IMR-90 (cell line): ENCODE measurements at places on chromosomes 16 and 17.

DNA sequence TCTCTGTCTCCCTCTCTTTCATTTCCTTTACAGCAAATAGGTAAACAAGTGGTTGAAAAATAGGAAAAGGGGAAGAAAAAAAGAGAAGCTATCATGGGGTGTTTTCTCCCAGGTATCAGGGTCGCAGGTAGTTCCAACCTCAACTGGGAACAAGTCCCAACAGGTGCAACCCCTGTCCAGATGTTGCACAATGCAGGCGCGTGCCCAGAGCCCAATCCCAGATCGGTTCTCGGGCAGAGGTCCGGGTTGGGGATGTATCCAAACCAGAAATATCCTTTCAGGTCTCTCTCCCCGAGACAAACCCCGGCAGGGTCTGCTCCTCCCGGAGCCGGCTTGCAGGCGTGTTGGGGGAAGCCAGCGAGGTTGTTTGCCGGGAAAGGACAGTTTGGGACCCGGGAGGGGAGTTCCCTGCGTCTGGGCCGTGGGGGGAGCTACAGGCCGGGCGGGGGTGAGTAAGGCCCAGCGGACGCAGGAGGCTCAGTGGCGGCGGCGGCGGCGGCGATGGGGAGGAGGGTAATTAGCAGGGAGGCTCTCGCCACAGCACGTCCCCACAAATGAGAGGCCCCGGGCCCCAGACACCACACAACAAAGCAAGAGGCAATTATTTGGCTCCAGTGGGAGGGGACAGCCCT, 21.2 kb upstream of the SP6 start:
- no peak for DNase-seq

DNA sequence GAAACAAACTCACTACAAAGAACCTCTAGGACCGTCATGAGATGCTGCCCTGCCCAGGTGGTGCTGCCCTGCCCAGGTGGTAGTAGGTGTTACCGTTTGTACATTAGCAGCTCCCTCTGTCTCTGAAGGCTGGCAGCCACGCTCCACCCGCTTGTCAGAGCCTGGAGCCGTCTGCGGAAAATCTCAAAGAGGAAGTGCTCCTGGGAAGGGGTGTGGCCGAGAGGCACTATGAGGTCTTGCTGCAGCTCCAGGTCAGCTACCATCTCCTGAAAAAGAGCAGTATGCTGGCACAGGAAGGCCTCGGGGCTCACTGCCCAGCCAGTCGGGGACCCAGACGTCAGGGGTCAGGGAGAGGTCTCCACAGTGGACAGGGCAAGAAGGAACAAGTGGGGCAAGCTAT, 28.3 kb downstream of the ZNF276 start:
- DNase-seq, result no peak

DNA sequence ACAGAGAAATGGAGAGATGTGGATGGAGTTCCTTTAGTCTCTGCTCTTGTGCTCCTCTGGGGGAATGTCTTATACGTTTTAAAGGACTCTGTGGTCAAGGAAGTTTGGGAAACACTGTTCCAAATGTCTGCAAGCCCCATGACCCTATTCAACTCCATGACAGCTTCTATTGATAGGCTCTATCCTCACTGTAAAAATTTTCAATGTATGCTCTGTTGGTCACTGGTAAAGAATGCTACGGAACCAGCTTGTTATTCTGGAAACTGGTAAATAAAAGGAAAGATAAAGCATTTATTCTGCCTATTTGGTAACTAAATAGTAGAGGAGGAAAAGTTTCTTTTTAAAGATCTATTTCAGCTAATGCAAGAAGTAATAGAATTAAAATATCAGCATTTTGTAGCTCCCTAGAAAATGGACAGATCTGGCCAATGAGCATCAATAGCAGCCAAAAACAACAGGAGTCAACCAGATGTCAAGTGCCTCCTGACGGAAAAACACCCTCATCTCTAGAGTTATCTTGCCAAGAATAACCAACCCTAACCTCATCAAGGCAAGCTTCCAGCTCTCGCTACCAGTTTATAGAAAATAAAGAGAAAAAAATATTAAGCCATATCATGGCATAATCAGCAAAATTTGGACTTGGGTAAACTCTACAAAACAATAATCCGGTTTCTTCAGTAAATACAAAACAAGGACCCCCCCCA, 16.1 kb downstream of the GDE1 start:
- peak; percentile 17 for DNase-seq

- peak; percentile 59 for DNase-seq
These were observed 2.8 kb downstream of the HAGH start for GRCh38 chr16:1823821-1824220.

DNA sequence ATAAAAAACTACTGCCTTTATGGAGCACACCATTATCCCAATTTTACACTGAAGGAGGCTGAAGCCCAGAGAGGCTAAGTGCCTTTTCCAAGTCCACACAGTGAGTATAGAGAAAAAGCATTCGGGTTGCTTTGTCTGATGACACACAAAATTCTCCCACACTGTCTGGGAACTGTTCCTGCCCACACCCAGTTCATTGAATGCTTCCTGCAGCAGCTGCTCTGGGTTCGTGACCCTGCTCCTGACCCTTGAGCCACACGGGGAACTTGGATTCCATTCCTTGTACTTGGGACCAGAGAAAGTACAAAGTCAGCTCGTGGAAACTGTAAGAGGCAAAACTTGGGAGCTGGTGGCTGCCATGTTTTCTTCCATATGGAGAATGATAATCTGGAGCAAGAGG, 57.9 kb downstream of the AKAP1 start:
- DNase-seq, result no peak

GRCh38 chr16:47250983-47251382, 107.2 kb upstream of the NETO2 start:
- no peak for DNase-seq

DNA sequence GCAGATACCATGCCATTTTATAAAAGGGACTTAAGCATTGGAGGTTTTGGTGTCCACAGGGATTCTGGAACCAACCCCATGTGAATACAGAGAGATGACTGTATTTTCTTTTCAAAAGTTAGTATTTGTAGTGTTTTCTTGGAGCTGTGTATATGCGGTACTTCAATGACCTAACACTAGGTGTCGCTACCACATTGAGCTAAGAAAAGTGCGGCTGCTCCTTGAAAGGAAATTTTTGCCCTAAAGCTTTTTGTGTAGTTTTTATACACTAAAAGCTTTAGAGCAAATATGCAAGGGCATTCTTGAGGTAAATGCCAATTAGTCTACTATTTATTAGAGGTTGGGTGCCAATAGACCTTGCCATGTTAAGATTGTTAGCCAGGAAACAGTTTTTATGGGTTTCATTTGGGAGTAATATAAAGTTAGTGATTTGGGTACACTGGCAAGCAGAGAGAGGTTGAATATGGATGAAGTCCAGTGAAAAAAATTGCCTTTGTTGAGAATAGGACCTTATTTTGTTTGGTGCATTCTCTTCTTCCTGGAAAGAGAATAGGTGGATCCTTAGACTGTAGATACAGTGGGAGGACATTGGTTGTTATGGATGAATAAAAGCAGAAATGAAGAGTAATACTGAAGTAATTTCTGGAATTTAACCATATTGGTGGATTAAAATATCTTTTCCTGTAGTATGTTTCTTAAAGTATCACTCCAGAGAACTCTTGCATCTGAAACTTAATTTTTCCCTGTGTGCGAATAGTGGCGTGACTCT, 43.3 kb downstream of the BCAS3 start:
- peak; percentile 81 for DNase-seq

- DNase-seq, result no peak
These were observed 71.1 kb downstream of the DYNLRB2 start for GRCh38 chr16:80611930-80612327.

DNA sequence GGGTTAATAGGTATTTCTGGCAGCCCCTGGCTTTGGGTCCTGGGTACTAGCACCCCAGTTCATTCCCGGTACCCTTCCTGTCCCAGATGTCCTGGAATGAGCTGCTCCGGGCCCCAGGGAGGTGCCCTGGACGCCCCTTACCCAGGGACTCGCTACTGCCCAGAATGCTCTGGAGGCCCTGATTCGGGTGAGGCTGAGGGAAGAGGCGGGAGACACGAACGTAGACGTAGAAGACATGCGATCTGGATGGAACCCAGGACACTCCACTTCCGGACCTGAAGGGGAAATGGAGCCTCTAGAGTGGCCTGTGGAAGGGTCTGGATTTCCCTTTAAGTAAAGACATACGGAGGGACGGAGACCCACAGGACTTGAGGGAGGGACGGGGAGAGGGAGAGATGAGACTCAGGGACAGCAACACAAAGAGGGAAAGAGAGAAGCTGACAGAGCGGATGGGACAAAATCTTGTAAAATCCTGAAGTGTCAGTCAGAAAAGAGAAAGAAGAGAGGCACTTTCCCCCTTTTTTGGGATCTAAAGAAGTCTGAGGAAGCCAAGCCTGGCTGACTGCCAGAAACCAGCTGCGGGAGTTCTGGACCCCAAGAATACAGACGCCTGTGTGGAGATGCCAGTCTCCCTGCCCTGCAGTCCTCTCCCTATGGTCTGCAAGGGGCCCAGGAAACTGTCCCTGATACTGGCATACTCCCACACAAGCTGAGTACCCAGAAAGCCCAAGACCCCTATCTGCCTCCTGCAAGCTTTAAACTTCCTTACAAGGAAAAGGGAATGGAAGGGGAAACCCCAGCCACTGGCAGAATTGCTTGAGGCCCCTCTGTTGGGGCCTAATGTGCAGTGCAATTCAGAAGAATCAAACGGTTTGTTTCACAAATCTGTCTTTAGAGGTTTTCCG, 1.0 kb upstream of the HOXB13 start:
- no peak for DNase-seq

- no peak for DNase-seq
These were observed 4.4 kb downstream of the COPRS start for GRCh38 chr17:31854672-31855071.

DNA sequence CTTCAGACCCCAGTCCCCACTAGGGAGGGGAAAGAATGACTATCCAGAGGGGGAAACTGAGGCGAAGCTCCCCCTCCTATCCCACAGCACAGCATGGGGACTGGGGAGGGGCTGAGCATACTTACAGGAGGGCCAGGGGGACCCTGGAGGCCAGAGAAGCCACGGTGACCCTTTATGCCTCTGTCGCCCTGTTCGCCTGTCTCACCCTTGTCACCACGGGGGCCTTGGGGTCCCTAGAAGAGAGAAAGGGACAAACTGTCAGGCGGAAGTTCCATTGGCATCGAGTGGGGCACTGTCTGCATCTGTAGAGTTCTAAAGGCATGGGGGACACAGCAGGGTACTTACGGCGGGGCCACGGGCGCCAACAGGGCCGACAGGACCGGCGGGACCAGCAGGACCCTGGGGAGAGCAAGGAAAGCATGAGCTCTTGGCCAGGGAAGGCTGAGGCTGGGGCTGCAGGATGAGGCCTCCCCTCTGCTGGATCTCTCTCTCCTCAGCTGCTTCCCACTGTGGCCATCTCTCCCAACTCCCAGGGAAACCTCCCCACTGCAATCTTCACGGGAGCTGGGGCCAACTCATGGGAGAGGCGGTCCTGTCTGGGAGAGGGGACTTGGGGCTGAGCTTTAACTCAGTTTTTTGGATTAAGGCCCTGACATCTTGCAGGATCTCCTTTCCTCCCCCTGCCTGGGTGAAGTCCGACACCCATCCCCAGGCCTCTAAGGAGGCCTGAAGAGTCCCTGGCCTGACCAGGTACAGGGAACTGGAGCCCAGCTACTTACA, 13.5 kb downstream of the COL1A1 start:
- DNase-seq, result peak; percentile 81

GRCh38 chr16:55301385-55302008, 22.5 kb upstream of the IRX6 start:
- no peak for DNase-seq

- peak; percentile 85 for DNase-seq
These were observed 3.9 kb upstream of the NLRC5 start for GRCh38 chr16:56985288-56985961.

DNA sequence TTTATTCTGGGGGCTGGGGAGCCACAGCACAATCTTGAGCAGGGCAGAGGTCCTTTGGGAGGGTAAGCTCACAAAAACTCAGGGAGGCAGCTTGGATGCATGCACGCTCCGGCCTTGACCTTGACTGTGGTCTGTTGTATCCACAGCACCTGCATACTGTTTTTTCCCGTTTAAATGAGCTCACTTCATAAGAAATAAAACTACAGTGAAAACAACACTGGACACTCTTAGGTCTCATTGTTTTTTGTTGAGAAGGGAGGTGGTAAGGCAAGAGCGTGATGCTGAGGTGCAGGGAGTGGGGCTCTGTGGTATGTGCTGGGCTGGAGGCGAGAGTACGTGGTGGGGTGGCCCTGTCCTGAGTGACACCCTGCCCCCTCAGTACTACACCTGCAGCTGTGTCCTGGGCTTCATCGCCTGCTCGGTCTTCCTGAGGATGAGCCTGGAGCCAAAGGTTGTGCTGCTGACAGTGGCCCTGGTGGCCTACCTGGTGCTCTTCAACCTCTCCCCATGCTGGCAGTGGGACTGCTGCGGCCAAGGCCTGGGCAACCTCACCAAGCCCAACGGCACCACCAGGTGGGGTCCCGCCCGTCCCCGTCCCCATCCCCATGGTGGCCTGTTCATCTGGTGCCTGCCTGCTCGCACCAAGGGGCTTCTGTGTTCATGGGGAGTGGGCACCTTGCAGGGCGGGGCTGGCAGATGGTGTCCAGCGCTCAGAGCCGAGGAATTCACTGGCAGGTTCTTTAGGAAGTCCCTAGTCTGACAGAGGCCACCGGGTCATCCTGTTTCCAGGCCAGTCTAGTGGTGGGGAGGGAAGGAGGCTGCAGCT, 44.2 kb downstream of the ADCY7 start:
- no peak for DNase-seq

GRCh38 chr17:36705283-36705795, 104.0 kb downstream of the MRM1 start:
- DNase-seq, result no peak

GRCh38 chr17:71447644-71448043, 673.2 kb upstream of the SOX9 start:
- no peak for DNase-seq

DNA sequence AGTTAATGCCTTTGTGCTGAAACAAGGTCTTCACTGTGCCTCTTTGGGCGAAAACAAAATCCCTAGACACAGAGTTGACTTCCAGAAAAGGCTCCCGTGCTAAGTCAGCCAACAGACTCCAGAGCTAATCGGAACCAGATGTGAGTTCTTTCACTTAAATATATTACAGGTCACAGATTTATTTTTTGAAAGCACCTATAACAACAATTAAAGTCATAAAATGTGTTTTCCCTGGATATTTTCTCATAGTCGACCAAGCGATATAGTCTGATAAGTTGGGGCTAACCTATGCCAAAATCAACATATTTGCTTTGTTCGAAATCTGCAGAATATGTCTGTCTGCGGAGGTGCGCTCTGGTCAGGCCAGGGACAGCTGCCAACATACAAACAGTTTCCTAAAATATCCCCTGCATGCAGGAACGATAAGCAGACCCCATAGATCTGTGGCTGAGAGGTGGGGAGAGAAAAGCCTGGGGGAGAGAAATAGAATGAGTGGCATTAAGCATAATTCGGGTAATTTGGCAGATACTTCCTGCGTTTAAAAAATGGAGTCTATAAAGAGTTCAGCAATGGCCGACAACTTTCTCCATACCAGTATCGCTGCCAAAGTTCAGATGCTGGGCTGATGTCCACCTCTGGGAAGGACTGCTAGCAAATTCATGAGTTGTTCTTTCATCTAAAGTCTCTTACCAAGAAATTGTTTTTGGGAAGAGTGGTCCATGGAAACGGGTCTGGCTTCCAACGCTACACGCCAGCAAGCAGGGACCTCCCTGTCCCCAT, 50.8 kb upstream of the MYH10 start:
- peak; percentile 65 for DNase-seq

GRCh38 chr16:4663777-4664465, 29.4 kb upstream of the NUDT16L1 start:
- DNase-seq, result no peak

- no peak for DNase-seq
These were observed 48.8 kb downstream of the HSD17B2 start for GRCh38 chr16:82083710-82084353.
